Hematopoietic multipotent progenitor cell (in vitro differentiated cells): ENCODE measurements at places on chromosomes 2 and 18. TPM values are rescaled to one million over a fixed set of nuclear protein-coding genes. Genes with fewer than 3 reads are reported as not detected.

The NEU4 gene
- total RNA-seq = 9.2 TPM

GRCh38 chr18:78770139-78770822 lies 209.3 kb upstream of the SALL3 start:
- DNase-seq = no peak

GRCh38 chr2:168850846-168851245 lies 39.4 kb downstream of the SPC25 start:
- DNase-seq = no peak

GRCh38 chr18:8696749-8697211 lies 8.6 kb upstream of the MTCL1 start:
- DNase-seq = peak; percentile 58

- DNase-seq = no peak
These were observed 21.1 kb downstream of the INPP5D start for GRCh38 chr2:233081232-233081730.

DNA sequence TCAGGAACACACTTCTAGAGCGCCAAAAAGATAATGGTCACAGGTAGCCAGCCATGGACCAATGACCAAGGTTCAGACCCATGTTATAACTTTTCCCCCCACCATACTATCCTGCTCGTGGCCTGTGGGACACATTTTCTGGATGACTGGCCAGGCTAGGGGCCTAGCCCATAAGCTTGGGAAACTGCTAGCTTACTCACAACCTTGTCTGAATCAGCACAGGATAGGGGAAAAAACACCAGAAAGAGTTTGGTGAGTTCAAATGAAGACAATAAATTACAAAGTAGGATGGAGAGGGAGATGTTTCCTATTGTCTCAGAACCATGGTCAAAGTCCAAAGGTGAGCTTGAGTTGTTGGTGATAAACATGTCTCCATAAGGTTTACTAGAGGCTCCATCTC lies 156.3 kb upstream of the CCDC68 start:
- no peak for DNase-seq

DNA sequence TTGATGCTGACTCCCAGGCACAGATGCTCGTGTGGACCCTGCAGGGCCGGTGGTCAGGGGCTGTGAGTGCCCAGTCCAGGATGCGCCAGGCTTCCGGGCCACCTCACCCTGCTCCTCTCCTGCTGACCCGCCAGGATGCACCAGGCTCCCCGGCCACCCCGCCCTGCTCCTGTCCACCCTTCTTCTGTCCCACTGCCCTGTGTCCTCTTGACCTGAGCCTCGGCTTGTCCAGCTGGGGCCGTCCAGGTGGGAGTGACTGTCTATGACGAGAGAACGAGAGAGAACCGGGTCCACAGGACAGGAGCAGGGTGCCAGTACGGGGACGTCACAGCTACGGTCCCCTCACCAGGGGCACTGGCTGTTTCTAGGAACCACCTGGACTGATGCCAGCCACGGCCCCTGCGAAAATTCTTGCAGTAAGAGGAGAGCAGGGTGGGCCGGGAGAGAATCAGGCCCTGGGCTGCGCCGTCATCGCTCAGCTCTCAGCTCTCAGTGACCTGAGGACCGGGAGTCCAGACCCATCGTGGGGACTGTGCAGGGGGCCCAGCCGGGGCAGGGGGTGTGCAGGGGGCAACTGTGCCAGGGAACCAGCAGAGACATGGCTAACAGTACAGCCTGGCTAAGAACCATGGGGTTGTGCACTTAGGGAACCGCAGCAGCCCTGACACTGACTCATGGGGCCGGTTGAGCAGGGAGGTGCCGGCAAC lies 12.9 kb upstream of the NFATC1 start:
- DNase-seq = no peak

DNA sequence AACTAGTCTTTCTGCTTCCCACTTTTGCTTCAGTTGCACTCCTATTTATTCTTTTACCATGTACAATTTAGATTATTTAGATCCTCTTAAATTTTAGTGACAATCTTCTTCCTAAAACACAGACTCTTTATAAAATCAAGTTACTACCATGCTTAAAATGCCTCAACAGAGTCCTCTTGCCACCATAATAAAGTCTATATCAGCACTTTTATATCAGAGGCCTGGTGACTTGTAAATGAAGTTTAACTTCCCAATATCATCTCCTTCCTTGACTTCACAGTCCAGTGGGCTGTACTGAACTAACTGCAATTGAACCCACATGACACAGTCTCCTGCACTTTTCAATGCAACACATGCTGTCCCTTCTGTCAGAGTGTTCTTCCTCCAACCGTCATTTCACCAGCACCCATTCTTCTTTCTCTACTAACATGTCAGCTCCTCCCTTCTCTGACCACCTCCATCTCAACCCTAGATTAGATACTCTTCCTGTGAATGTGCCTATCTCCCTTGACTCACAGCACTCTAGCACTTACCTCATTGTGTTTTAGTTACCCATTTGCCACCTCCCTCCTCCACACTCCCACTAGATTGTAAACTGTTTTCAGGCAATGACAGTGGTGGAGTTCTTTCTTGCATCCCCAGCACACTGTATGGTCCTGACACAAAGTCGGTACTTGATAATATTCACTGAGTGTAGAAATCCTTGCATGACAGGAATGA lies 414.9 kb downstream of the SATB2 start:
- no peak for DNase-seq

The UPP2 gene
- total RNA-seq = not detected

- DNase-seq = no peak
These were observed 18.8 kb upstream of the MAP3K20 start for GRCh38 chr2:173056705-173057364.

DNA sequence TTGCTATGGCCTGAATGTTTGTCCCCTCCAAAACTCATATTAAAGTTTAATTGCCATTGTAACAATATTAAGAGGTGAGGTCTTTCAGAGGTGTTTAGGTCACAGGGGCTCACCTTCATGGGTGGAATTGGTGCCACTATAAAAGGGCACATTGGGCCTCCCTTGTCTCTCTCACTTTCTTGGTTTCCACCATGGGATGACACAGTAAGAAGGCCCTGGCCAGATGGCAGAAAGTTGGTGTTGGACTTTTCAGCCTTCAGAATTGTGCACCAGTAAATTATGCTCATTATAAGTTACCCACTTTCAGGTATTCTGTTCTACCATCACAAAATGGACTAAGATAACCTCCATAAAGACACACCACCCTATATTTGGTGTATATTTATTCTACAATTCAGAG lies 102.1 kb downstream of the KLHL14 start:
- DNase-seq = no peak

GRCh38 chr2:72338076-72338475 lies 190.4 kb upstream of the CYP26B1 start:
- DNase-seq = no peak

- no peak for DNase-seq
These were observed 64.8 kb upstream of the GALNT5 start for GRCh38 chr2:157192445-157193423.
